ENCODE measurements at places on chromosomes 2 and 18. TPM values are rescaled to one million over a fixed set of nuclear protein-coding genes. Genes with fewer than 3 reads are reported as not detected.

- H3K27ac ChIP-seq = no peak overlapping the region
- no peaks in the 10 kb centered on the region for H3K27me3 ChIP-seq
- H3K36me3 ChIP-seq = no peaks in the 10 kb centered on the region
- no peak for DNase-seq
Observed at GRCh38 chr2:136741471-136741870, 23.9 kb upstream of the THSD7B start.

GRCh38 chr2:124887466-124887865 lies 862.4 kb downstream of the CNTNAP5 start:
- peaks cover 2% of the 10 kb centered on the region for H3K27me3 ChIP-seq
- DNase-seq = no peak
- no peak overlapping the region for H3K4me3 ChIP-seq

- H3K4me1 ChIP-seq = peaks cover 5% of the 10 kb centered on the region
- no peak for DNase-seq
- no peaks in the 10 kb centered on the region for H3K36me3 ChIP-seq
- no peak overlapping the region for H3K27ac ChIP-seq
- H3K27me3 ChIP-seq = no peaks in the 10 kb centered on the region
Observed at GRCh38 chr18:75244351-75245313, 34.0 kb downstream of the TSHZ1 start.

DNA sequence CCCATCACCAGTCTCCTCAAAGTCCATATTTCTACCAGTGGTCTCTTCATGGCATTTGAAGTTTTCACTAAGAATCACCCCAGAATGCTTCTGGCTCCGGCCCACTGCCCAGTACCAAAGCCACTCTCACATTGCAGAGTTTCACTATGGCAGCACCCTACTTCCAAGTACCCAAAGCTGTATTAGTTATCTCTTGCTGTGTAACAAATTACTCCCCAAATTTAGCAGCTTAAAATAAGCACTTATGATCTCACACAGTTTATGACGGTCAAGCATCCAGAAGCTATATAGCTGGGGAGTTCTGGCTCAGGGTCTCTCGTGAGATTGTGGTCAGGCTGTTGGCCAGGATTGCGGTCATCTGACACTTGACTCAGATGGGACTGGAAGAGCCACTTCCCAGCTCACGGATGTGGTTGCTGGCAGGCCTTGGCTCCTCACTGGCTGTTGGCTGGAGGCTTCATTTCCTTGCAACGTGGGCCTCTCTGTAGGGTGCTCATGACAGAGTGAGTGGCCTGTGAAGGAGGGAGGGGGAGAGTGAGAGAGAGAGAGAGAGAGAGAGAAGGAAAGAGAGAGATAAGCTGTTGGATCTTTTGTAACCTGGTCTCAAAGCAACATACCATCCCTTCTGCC lies 189.5 kb downstream of the CTIF start:
- peaks cover 19% of the 10 kb centered on the region for H3K4me1 ChIP-seq
- H3K27me3 ChIP-seq = no peaks in the 10 kb centered on the region
- no peak overlapping the region for H3K4me3 ChIP-seq
- peak overlapping the region; percentile 72 for H3K27ac ChIP-seq
- peak; percentile 100 for DNase-seq

DNA sequence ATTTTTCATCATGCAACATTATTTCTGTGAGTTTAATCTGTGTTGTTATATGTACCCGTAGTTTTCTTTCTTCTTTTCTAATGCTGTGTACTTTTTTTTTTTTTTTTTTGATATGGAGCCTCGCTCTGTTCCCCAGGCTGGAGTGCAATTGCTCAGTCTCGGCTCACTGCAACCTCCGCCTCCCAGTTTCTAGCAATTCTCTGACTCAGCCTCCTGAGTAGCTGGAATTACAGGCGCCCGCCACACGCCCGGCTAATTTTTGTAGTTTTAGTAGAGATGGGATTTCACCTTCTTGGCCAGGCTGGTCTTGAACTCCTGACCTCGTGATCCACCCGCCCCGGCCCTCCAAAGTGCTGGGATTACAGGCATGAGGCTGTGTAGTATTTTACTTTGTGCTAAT lies 155.4 kb downstream of the GALR1 start:
- DNase-seq = no peak
- no peaks in the 10 kb centered on the region for H3K4me1 ChIP-seq

- no peak overlapping the region for H3K27ac ChIP-seq
- peaks cover 10% of the 10 kb centered on the region for H3K27me3 ChIP-seq
- no peak for DNase-seq
- H3K4me1 ChIP-seq = no peaks in the 10 kb centered on the region
- H3K36me3 ChIP-seq = no peaks in the 10 kb centered on the region
Observed at GRCh38 chr2:233112776-233113452, 52.8 kb downstream of the INPP5D start.

DNA sequence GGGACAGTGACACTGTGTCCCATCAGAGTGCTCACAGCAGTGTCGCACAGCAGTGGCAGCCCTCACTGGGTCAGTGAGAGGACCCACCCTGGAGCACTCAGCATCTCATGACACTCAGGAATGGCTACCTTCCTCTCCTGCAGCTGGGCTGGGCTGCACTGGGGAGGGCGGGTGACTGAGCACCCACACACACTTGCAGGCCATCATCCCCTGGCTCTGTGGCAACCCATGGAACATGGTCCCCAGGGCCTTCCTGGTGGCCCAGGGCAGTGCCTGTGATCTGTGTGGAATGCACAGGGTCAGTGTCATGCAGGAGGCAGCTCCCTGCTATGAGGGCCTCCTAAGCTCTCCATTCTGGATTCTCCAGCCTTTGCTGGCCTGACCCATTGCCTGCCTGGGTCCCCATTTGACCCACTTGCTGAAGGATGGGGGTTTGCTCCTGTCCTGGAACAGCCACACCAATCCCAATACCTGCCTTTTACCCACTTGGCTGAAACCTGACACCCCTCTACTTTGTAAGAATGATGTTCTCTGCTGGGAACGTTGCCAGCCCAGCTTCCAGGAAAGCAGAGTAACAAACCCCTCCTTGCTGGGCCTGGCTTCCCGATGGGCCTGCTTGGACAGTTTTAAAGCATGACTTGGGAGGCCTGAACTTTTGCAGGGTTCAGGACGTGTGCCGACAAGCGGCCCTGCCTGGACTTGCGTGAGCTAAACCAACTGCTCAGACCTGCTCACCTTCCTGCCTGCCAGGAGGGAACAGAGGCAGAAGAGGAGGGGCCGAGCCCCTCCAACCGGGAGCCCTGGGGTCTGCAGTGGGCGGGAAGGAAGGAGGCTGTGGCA lies 13.7 kb downstream of the HS6ST1 start:
- H3K27ac ChIP-seq = peak overlapping the region; percentile 85
- peak overlapping the region; percentile 5 for H3K4me3 ChIP-seq
- H3K36me3 ChIP-seq = no peaks in the 10 kb centered on the region
- peaks cover 46% of the 10 kb centered on the region for H3K4me1 ChIP-seq
- H3K27me3 ChIP-seq = no peaks in the 10 kb centered on the region

- no peak overlapping the region for H3K27ac ChIP-seq
- DNase-seq = no peak
- H3K4me1 ChIP-seq = no peaks in the 10 kb centered on the region
- H3K4me3 ChIP-seq = no peak overlapping the region
- H3K27me3 ChIP-seq = no peaks in the 10 kb centered on the region
- no peaks in the 10 kb centered on the region for H3K36me3 ChIP-seq
Observed at GRCh38 chr2:174877751-174878150, 113.5 kb upstream of the CHRNA1 start.

GRCh38 chr2:84631047-84631446 lies 114.7 kb downstream of the DNAH6 start:
- H3K27me3 ChIP-seq = peaks cover 12% of the 10 kb centered on the region
- DNase-seq = peak; percentile 56
- no peaks in the 10 kb centered on the region for H3K4me1 ChIP-seq
- no peak overlapping the region for H3K27ac ChIP-seq

DNA sequence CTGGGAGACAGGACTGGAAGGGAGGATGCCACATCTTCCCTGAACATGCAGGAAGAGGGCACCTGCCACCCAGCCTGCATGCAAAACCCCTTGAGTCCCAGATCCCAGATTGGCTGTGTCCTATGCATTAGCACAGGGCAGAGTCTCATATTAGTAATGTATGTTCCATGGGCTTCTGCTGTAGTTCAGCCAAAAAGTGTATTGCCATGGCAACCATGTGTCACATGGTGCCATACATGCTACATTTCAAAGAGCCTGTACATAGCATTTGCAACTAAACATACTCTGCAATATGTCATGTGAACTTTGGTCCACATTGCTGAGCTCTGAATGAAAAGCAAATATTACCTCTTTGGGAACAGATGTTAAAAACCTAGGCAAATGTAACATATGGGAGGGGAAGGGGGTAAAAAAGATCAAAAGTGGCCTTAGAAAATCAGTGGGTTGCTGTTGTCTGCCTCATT lies 78.4 kb downstream of the DPP4 start:
- no peaks in the 10 kb centered on the region for H3K27me3 ChIP-seq
- no peaks in the 10 kb centered on the region for H3K36me3 ChIP-seq
- H3K4me1 ChIP-seq = peaks cover 7% of the 10 kb centered on the region
- no peak overlapping the region for H3K27ac ChIP-seq

DNA sequence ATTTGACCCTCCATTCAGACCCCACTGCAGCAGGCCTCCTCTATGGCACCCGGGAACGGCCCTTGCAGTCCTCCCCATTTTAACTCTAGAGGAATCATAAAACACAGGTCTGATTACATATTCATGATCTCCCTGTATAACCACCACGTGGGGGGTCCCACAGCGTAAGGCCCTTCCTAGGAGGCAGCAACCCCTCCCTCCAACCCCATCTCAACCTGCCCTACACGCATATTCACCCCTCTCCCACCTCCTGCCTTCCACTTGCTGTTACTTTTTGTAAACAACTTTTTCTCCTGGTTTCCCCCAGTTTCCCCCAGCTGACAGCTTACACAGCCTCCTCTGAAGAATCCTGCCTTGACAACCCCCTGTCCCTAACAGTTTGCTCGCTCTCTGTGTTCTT lies 85.1 kb upstream of the FOXI3 start:
- no peaks in the 10 kb centered on the region for H3K4me1 ChIP-seq
- no peaks in the 10 kb centered on the region for H3K36me3 ChIP-seq
- DNase-seq = no peak
- no peak overlapping the region for H3K27ac ChIP-seq
- no peaks in the 10 kb centered on the region for H3K27me3 ChIP-seq

- H3K36me3 ChIP-seq = no peaks in the 10 kb centered on the region
- H3K27me3 ChIP-seq = no peaks in the 10 kb centered on the region
- H3K27ac ChIP-seq = no peak overlapping the region
- no peak overlapping the region for H3K4me3 ChIP-seq
Observed at GRCh38 chr2:226423498-226423960, 376.1 kb downstream of the IRS1 start.

- no peak for DNase-seq
- no peaks in the 10 kb centered on the region for H3K4me1 ChIP-seq
- no peaks in the 10 kb centered on the region for H3K27me3 ChIP-seq
- no peak overlapping the region for H3K4me3 ChIP-seq
- no peak overlapping the region for H3K27ac ChIP-seq
- no peaks in the 10 kb centered on the region for H3K36me3 ChIP-seq
Observed at GRCh38 chr18:13474336-13474735, 252.0 kb downstream of the FAM210A start.

- no peak overlapping the region for H3K4me3 ChIP-seq
- no peaks in the 10 kb centered on the region for H3K27me3 ChIP-seq
- no peak for DNase-seq
- no peaks in the 10 kb centered on the region for H3K4me1 ChIP-seq
Observed at GRCh38 chr2:193476171-193476800, 1281.6 kb upstream of the TMEFF2 start.

DNA sequence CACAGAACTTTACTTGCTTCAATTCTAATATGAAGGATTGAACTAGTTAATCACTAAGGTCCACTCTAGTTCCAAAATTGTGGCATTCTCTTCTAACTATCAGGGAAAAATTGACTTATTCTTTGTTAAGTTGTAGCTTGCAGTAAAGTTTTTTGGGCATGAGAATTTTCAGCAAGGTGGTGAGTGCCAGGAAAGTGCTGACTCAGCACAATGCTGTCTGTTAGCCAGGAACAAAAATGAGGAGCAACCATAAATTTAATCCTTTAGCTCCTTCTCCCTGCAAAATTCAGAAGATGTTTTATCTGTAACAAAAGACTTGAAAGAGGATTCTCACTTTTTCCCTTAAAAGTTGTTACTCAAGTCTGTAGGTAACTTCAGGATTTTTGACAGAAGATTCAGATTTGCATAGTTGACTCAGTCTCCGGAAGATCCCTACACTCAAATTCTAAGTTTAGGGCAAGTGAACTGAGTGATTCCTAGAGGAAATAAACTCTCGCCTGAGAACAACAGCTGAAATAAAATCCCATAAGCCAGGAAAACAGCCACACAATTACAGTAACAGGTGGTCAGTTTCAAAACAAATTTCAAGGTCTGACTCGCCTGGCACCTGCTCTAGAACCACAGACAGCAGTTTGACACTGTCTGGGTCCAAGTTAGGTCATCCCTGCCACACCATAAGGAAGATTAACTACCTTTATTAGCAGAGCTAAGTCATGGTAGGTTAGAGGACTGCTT lies 20.2 kb upstream of the DARS1 start:
- no peak overlapping the region for H3K4me3 ChIP-seq
- no peak overlapping the region for H3K27ac ChIP-seq
- DNase-seq = peak; percentile 43
- H3K36me3 ChIP-seq = no peaks in the 10 kb centered on the region
- no peaks in the 10 kb centered on the region for H3K27me3 ChIP-seq

GRCh38 chr18:10111191-10111590 lies 197.4 kb downstream of the VAPA start:
- no peak overlapping the region for H3K27ac ChIP-seq
- peaks cover 3% of the 10 kb centered on the region for H3K27me3 ChIP-seq
- DNase-seq = no peak
- H3K36me3 ChIP-seq = no peaks in the 10 kb centered on the region

GRCh38 chr2:105324732-105325131 lies 4.8 kb downstream of the TGFBRAP1 start:
- H3K4me1 ChIP-seq = peaks cover 30% of the 10 kb centered on the region
- no peaks in the 10 kb centered on the region for H3K27me3 ChIP-seq
- DNase-seq = peak; percentile 91
- H3K27ac ChIP-seq = peak overlapping the region; percentile 82

- no peaks in the 10 kb centered on the region for H3K4me1 ChIP-seq
- no peak for DNase-seq
- no peak overlapping the region for H3K4me3 ChIP-seq
- no peak overlapping the region for H3K27ac ChIP-seq
Observed at GRCh38 chr18:3184275-3184963, 35.3 kb downstream of the MYOM1 start.

DNA sequence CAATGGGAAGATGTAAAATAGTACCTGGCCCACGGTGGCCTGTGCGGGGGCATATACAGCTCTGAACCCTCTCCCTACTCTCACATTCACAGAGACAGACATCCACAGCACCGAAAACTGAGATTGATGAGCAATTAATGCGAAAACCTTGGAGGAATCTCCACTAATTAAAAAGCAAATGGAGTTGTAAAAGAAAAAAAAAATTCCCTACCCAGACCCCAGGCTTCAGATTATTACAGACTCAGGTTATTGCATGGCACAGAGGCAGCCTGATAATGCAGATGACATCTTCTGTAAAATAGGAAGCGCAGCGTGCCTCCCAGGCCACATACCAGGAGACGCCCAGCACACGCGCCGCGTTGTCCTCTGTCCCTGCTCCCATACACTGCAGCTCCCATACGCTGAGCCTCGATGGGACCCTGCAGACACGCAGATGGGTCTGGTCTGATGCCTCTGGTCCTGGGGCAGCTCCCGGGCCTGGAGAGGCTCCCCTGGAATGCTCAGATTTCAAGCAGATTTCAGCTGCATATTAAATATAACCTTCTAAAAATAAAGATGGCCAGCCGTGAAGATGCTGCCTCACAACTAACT lies 496.1 kb upstream of the MYT1L start:
- no peak for DNase-seq
- H3K4me1 ChIP-seq = no peaks in the 10 kb centered on the region
- no peaks in the 10 kb centered on the region for H3K27me3 ChIP-seq
- no peak overlapping the region for H3K4me3 ChIP-seq
- H3K27ac ChIP-seq = no peak overlapping the region

The MARCO gene
- total RNA-seq = not detected

The RFX8 gene
- not detected for total RNA-seq

The IL1R2 gene
- not detected for total RNA-seq

The RIT2 gene
- not detected for total RNA-seq

The PRKRA gene
- total RNA-seq = 47.9 TPM

The RND3 gene
- total RNA-seq = 92.0 TPM

The CAPN10 gene
- 24.9 TPM for total RNA-seq

The SPRED2 gene
- 55.2 TPM for total RNA-seq

Data from astrocyte (in vitro differentiated cells and primary cell).